Activated CD4-positive, alpha-beta T cell treated with anti-CD3 and anti-CD28 coated beads for 24 hours (primary cell): ENCODE measurements at places on chromosomes 5 and 9.

GRCh38 chr9:116859763-116860162 lies 172.7 kb downstream of the TRIM32 start:
- no peak for DNase-seq

DNA sequence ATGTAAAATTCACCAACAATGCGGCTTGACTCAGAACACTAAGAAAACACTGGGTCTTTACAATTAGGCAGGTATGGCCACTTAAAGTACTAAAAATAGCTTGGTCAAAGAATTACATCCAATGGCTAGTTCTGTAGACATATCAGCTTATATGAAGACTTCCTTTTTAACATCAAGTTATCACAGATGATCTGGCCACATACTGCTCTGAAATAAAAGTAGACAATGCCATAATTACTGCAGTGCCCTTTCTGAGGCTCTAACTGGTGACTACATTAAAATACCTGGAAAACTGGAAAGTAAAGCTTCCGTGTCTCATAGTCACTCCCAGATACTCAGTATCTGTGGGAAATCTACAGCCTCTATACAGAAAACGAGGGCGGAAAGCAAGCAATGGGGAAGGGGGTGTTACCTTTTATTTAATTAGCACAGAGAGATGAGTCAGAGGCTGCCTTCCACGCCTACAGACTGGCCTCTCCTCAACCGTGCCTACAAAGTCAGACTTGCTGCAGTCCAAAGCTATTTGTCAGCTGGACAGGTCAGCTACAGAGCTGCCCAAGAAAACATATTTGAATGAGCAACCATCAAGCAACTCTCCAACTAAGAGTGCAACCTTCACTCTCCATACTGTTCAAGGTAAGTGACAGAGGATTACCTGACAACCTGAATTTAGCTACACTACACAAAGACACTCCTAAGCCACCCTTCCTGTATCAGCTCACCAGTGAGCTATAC lies 8.7 kb downstream of the SERINC5 start:
- DNase-seq: no peak

DNA sequence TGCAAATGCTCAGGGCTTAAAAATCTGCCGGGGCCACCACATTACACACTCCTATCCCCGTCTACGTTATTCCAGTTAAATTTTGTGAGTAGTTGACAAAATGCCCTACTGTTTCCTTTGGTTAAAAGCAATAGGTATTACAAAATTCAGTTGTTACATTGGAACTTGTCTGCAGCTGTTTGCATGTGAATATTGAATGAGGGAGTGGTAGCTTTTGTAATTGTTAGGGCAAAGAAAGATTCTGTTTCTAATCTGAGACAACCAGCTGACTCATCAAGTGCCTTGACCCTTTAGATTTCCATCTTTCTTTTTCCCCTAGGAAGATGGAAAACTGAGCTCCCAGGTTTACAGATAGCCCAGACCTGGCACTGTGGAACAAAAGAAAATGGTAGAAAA lies 30.2 kb downstream of the MAML1 start:
- no peak for DNase-seq

- no peak for DNase-seq
These were observed 52.9 kb upstream of the PAPPA start for GRCh38 chr9:116100711-116101121.

DNA sequence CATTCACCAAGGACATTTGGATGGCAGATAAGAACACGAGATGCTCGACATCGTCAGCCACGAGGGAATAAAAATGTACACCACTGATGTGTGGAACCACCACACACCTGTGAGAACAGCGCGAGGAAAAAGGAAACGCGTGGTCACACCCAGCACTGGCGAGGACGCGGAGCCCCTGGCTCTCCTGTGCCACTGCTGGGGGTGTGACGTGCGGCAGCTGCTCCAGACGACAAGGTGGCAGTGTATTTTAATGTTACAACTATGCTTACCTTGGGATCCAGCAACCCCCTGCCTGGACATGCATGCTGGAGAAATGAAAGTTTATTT lies 13.6 kb upstream of the CEP72 start:
- DNase-seq: no peak

DNA sequence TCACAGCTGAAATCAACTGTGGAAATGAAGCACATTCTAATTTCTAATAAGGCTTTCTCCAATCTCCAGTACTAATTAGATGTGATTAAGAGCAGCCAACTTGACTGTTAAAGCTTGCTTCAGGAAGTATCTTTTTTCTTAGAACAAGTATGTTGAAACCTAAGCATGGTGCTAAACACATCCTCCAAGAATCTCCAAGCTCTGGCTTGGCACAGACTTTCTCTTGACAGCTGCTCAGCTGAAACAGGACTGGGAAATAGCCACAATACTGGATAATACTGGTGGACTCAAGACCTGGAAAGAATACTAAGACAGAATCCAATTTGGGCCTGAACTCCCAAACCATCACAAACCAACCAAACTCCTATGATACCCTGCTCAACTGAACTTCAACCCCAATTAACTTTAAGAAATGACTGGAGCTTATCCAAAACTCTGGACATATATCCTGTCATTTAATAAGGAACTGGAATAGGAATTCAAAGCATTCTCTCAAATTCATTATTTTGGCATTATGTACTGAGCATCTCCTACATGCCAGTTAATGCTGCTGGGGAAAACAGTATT lies 16.2 kb downstream of the PRKAA1 start:
- DNase-seq: no peak

DNA sequence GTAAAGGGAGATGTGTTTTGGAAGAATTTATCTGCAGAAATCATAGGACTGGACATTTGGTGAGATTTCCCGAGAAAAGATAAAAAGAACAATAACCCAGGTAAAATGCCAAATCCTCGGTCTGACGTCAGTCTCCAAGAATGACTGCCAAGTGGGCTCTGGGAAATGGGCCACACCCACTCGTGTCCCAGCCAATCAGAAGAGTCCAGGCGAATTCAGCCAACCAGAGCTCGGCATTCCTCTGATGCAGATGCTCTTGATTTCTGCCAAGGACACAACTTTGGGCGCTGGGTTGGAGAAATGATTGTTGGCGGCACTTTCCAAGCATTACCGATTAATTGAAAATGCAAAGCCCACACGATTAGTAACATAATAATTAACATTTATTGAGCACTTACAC lies 73.3 kb downstream of the FGF18 start:
- no peak for DNase-seq

- no peak for DNase-seq
These were observed 331.9 kb downstream of the ADAMTS6 start for GRCh38 chr5:65149827-65150226.

DNA sequence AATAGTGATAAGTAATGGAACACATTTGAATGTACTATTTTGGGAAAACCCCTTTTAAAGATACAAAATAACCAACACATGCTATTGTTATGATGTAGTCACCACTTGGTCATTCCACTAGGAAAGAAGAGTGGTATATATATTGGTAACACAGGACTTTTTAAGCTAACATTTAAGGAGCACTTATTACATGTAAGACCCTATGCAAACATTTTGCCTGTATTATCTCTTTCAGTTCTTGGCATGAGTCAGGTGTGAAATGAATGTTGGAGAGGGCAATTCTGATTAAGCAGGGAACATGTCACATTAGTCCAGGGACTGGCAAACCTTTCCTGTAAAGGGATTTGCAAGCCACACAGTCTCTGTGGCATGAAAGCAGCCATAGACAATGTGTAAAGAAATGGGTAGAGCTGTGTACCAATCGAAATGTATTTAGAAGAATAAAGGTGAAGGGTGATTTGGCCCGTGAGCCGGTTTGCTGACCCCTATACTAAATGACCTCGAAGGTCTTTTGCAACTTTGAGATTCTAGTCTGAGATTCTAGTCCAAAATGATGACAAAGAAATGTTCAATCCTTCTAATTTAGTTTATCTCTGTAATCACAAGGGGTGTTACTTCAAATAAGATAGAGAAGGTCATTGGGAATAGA lies 15.3 kb downstream of the ABLIM3 start:
- DNase-seq: no peak

DNA sequence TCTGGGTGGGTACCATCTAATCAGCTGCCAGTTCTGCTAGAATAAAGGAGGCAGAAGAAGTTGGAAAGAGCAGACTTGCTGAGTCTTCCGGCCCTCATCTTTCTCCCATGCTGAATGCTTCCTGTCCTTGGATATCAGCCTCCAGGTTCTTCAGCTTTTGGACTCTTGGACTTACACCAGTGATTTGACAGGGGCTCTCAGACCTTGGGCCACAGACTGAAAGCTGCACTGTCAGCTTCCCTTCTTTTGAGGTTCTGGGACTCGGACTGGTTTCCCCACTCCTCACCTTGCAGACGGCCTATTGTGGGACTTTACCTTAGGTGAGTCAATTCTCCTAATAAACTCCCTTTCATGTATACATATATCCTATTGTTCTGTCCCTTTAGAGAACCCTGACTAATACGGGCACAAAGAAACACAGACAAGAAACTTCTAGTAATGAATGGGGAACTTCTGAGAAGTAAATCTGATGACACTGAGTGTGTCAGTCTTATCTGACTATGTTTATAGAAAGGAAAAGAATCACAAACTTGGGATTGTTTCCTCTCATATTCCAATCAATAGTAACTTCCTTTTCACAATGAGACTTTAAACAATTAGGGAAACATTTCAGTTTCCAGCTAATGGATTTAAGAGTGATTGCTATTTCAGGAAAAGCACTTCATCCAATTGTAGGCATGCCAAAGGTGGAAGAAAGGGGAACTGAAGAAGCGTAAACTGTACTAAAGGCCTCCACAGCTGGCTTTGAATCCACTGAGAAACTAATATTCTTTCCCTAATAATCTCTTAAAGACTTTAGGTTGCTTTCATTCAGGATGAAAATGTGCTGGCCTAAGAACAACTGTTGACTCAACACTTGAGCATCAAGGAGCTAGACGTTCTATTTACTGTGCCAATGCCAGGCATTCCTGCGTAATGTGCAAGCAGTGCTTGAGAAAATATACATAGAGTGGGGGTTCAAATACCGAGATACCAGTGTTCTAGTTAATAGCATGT lies 127.9 kb upstream of the PTGER4 start:
- no peak for DNase-seq

GRCh38 chr9:137108608-137109249 lies 5.8 kb downstream of the DPP7 start:
- no peak for DNase-seq

DNA sequence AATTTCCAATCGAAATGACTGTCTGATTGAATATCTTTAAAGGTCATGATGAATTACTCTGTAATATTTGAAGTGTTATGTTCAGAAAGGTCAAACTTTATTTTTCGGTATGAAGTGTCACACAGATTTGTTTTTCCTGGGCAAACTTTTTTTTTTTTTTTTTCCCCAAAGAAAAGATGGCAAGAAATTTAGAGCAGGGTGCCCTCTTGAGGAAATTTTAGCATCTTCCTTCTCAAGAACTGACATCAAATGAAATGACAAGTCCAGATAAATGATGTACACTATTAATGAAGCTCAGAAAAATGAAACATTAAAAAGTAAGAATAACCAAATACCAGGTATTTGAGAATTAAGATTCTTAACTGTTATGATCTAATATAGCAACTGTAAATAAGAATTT lies 123.6 kb downstream of the INVS start:
- no peak for DNase-seq

DNA sequence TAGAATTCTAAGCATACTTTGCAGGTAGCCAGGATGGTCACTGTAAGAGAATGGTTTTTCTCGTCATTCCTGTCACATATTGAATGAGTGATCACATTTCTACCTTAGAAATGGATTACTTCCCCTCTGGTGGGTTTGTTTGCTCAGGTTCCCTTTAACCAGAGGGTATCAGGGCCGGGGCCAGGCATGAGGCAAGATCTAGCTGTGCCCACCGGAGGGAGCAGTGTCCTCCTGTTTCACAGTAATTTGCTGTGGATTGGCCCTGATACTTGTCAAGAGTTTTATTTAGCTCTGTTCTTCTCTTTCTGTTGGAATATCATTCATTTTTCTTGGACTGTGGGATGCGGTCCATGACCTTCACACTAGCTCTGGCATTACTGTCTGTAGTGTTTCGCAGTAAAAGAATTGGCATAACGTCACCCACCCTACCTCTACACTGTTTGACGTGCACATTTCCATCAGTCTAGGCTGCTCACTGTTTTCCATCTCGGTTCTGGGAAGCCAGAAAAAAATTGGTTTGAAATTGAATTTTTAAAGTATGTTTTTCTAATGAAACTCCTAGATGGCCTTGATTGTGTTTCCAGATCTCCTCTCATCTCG lies 42.4 kb upstream of the ZBED3 start:
- DNase-seq: no peak

DNA sequence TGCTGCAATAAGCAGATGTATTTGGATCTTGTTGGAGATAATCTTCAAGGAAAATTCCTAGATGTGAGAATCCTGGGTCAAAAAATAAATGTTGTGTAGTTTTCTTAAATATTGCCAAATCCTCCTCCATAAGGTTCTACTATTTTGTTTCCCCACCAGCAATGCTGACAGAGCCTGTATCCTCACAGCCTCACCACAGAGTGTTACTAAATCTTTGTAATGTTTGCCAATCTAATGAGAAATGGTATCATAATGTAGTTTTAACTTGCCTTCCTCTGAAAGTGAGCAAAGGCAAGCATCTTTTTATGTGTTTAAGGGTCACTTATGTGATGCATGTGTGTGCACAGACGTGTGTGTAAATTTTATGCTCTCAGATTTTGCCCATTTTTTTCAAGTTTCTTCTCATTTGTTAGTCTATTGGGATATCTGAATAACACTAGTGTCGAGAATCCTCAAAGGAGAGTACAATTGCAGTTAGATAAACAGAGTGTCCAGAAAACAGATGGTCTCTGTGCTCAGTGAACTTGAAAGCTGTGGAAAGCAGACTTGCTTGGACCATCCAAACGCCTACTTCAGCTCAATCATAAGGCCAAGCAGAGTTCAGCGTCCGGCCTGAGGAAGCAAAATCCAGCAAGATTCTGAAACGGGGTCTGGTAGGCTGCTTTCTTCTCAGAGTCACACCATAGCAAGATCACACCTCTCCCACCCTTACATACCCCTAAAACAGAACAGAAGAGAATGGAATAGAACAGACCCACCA lies 35.7 kb upstream of the UGT3A1 start:
- no peak for DNase-seq

DNA sequence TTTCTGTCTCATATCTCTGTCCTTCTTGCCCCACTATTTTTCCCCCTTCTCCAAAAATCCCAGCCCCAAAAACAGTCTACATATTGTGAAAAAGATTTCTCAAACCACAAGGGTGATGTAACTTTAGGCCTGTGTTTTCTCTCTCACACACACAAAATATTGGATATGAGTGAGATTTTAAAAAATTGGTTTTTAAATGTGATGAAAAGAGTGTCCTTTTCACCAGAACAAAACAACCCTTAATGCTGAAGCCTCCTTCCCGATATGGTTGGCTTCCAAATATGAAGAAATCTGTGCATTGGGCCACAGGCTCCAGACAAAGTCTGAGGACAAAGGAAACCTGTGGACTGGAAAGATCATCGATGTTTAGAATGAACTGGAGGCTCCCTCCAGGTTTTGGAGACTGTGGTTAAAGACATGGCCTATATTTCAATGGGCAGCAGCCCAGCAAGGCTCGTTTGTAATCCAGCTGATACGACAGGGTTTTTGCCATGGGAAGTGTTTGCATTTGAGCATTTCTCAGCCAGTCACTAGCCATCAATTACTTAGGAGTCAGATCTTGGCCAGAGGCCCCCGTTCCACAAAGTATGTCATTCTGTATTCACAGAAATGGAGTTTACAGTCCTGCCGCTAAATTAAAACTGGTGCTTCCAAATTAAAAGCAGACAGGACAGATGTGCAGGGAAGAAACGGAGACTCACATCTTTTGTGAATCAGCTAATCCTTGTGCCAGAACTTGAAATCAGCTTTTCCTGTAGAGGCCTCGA lies 546.3 kb downstream of the EBF1 start:
- DNase-seq: no peak

- no peak for DNase-seq
These were observed 61.6 kb downstream of the ENTREP1 start for GRCh38 chr9:69386651-69387050.

GRCh38 chr9:124390794-124391658 lies 24.2 kb downstream of the PSMB7 start:
- DNase-seq: no peak
